ENCODE measurements at places on chromosomes 6 and 20.

DNA sequence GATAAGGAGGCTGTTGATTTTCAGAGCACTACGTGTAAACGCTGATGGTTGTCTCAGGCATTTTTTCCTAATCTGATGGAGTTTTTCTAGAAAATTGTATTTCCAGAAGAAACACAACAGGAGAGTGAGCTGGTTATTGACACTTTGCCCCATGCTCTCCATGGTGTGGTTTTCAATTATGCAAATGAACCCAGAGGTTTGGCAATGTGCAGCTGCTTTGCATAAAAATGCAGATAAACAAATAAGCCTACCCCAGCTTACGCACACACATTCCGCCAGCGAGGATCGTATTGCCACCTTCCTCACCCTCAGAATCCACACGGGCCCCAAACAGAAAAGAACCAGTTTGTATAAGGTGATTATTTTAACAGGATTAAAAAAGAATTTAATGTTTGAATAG lies 45.1 kb upstream of the FRMD1 start:
- DNase-seq: no peak
- no peak overlapping the region for H3K27ac ChIP-seq
- H3K4me1 ChIP-seq: no peaks in the 10 kb centered on the region
- no peaks in the 10 kb centered on the region for H3K27me3 ChIP-seq

- no peaks in the 10 kb centered on the region for H3K36me3 ChIP-seq
- H3K27ac ChIP-seq: no peak overlapping the region
- no peaks in the 10 kb centered on the region for H3K4me1 ChIP-seq
- no peaks in the 10 kb centered on the region for H3K27me3 ChIP-seq
- no peak for DNase-seq
Measured at GRCh38 chr6:51775942-51776860, 311.2 kb downstream of the PKHD1 start.

GRCh38 chr6:46032110-46032998 lies 16.7 kb upstream of the CLIC5 start:
- no peak overlapping the region for H3K27ac ChIP-seq
- DNase-seq: no peak
- peaks cover 11% of the 10 kb centered on the region for H3K27me3 ChIP-seq
- H3K36me3 ChIP-seq: no peaks in the 10 kb centered on the region

GRCh38 chr20:49575551-49576060 lies 7.7 kb upstream of the PTGIS start:
- H3K4me3 ChIP-seq: no peak overlapping the region
- peaks cover 78% of the 10 kb centered on the region for H3K4me1 ChIP-seq
- peaks cover 8% of the 10 kb centered on the region for H3K27me3 ChIP-seq
- H3K27ac ChIP-seq: no peak overlapping the region
- DNase-seq: no peak

DNA sequence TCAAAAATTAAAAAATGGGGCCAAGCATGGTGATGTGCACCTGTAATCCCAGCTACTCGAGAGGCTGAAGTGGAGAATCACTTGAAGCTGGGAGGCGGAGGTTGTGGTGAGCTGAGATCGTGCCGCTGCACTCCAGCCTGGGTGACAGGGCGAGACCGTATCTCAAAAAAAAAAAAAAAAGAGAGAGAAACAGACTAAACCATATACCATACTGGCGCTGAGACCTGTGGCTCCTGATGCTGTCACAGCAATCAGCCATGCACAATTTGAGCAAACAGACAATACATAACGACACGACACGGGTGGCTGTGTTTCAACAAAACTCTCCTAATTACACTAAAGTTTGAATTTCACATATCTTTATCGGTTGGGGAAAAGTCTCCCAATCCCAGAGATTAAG lies 14.9 kb upstream of the CBFA2T2 start:
- no peak overlapping the region for H3K4me3 ChIP-seq
- no peaks in the 10 kb centered on the region for H3K36me3 ChIP-seq
- H3K27me3 ChIP-seq: no peaks in the 10 kb centered on the region
- no peak overlapping the region for H3K27ac ChIP-seq
- H3K4me1 ChIP-seq: no peaks in the 10 kb centered on the region
- no peak for DNase-seq

GRCh38 chr20:4813863-4814695 lies 92.4 kb downstream of the PRND start:
- H3K27me3 ChIP-seq: no peaks in the 10 kb centered on the region
- peaks cover 76% of the 10 kb centered on the region for H3K4me1 ChIP-seq
- peak overlapping the region; percentile 94 for H3K4me3 ChIP-seq
- peaks cover 70% of the 10 kb centered on the region for H3K36me3 ChIP-seq

Data from activated CD8-positive, alpha-beta T cell treated with anti-CD3 and anti-CD28 coated beads, Interleukin-2, amount 10 ng/mL, durations not matched to agents 7 days and 5 days (primary cell).